NCI-H524 (cell line): ENCODE measurements at places on chromosomes 5 and 9.

- no peak for DNase-seq
Observed at GRCh38 chr9:129432297-129433154, 188.4 kb downstream of the C9orf50 start.

DNA sequence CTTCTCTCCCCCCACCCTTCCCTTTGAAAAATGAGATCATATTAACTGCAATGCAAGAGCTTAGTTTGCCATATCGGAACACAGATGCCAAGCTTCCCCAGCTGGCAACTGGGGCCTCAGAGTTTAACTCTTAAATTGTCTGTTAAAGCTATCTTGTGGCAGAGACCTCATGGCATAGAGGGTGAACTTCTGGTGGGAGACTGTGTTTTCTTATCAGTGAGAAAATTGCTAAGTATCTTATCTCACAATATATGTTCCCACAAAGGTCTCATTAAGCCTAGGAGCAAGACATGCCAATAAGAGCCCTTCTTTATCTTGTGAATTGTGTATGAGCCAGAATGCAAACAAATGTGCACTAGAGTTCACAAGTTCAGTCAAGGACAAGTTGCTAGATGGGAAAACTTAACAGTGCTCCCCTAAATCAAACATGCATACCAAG lies 12.3 kb downstream of the NFIB start:
- DNase-seq: peak; percentile 21

- no peak for DNase-seq
Observed at GRCh38 chr9:36566813-36567221, 5.9 kb upstream of the MELK start.

- DNase-seq: peak; percentile 67
Observed at GRCh38 chr9:18208166-18209059, 265.5 kb upstream of the ADAMTSL1 start.

DNA sequence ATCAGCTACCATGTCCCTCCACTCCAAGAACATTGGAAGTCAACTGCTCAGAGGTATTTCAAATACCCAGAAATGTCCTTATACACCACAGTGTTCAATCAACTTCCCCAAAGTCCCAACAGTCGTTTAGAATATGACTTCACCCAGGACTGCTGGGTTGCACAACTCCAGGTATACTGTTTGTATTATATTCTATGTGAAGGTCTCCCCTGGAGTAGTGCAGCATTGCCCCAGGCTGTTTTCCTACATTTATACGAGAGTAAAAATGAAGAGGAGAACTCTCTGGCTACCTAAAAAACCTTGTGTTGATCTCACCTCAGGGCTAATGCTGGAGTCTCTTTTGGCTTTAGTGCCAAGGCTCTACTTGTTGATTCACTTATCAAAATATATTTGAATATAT lies 183.6 kb upstream of the MAP3K1 start:
- no peak for DNase-seq

DNA sequence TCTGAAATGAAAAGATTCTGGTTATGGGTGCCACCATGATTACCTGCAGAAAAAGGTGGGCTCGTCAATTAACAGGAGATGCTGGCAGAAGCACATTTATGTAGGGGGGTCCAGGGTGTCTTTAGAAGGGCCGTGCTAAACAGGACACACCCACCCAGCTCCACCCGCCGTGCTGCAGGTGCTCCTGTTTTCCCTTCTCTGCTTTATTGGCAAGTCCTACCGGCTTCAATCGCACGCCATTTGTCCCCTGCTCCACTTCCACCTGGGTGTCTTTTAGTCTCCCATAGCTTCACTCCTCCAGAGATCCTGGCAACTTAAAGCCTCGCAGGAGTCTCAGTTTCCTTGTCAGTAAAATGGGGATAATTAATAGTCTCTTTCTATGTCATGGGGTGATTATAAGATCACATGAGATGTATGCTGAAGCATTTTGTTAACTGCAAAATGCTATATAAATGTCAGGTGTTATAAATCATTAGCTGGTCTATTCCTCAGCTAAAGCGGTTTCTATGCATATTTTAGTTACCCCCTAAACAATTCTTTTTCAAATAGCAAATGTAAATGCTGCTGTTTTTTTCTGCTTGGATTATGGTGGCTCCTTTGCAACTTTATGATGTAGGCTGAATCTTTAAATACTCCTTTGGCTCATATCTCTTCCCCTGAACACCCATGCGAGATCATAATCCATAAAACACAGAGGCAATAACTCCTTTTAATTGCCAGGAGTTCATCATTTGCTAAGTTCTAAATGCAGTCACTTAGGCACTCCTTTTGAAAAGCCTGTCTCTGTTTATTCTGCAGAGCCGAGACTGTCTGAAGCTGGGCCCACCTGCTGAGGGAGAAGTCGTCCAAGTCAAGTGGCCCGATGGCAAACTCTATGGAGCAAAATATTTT lies 406.9 kb downstream of the KDM4C start:
- DNase-seq: no peak
